H1 (cell line): ENCODE measurements at places on chromosomes 4 and X.

- no peak for DNase-seq
Measured at GRCh38 chr4:184424279-184424678, 50.1 kb downstream of the IRF2 start.

GRCh38 chr4:67909905-67910584 lies 26.2 kb upstream of the TMPRSS11D start:
- no peak for DNase-seq

GRCh38 chrX:13167481-13168231 lies 123.2 kb upstream of the FAM9C start:
- no peak for DNase-seq

DNA sequence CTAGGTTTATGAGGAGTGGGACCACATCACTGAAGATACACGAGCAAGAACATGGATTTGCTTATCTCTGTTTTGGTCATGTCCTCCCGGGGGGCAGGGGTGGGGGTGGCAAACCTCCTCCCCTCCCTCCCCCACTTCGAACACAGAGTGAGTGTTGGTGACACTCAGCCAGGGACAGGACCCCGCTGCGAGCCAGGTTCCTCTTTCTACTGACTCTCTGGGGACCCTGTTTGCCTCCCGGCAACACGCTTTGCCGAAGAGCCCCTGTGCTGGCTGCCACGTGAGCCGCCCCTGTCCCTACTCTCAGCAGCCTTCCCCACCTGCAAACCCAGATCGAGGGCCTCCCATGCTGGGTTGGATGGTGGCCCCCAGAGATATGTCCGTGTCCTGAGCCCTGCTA lies 34.7 kb downstream of the P2RY8 start:
- no peak for DNase-seq
